ENCODE measurements at places on chromosomes 7 and 10.

- DNase-seq: no peak
These were observed 28.7 kb downstream of the RBM48 start for GRCh38 chr7:92557249-92557648.

DNA sequence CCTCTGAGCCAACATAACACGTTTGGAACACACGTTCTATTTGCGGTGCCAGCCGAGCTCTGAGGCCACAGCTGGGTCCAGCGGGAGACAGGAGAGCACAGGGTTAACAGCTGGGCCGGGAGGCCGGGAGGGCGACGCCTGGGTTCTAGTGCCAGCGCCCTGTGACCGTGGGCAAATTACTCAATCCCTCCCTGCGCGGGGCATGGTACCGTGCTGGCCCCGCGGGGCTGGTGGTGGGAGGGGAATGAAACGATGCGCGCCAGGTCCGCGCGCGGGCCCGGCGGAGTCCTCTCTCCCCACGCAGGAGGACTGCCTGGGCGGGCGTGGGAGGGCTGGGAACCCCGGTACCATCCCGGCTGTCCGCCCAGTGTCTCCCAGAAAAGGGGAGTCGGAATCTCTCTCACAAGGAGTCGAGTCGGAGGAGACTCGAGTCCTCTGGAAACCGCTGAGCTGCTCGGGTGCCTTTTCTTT, 30.4 kb downstream of the LEP start:
- DNase-seq: no peak

GRCh38 chr7:18312482-18312881, 183.1 kb upstream of the HDAC9 start:
- DNase-seq: no peak

DNA sequence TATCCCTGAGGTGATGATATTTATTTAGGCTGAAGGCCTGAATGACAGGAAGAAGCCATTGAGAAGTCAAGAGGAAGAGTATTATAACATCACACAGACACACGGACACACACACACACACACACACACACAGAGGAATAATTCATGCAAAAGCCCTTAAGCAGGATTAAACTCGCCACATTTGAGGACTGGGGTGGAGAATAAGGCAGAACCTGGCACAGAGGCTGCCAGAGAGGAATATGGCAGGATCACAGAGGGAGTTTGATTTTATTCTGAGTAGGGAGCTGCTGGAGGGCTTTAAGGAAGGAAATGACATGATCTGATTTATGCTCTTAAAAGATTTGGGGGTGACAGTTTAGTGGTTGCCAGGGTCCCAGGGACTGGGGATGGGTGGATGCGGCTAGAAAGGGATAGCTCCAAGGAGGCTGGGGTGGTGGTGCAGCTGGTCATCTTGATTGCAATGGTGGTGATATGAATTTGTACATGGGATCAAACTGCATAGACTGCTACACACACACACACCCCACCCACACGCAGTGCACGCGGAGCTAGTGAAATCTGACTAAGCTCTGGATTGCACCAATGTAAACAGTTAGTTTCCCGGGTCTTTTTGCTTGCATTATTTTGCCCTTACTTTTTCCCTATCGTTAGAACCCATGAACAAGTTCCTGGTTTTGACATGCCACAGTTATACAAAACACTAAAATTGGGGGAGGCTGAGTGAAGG, 11.2 kb downstream of the SMURF1 start:
- DNase-seq: no peak

GRCh38 chr10:70510904-70511303, 32.3 kb downstream of the PALD1 start:
- DNase-seq: no peak

DNA sequence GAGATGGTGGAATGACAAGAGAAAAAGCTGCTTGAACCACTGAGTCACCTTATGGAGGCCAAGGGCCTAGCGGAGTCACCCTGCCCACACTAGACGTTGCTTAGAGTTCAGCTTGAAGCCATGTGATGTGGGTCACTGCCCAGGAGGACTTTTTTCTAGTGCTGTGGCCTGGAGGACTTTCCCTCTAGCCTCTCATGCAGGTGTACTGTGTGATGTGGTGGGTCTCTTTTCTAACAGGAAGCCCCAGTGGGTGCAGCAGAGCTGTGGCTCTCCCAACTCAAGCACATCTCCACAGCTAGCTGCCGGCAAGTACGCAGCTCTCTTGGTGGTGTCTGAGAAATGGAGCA, 13.6 kb downstream of the POR start:
- no peak for DNase-seq

Data from retinal pigment epithelial cell (primary cell).